Vagina (tissue), 2 donors: ENCODE measurements at places on chromosomes 12 and 14.

DNA sequence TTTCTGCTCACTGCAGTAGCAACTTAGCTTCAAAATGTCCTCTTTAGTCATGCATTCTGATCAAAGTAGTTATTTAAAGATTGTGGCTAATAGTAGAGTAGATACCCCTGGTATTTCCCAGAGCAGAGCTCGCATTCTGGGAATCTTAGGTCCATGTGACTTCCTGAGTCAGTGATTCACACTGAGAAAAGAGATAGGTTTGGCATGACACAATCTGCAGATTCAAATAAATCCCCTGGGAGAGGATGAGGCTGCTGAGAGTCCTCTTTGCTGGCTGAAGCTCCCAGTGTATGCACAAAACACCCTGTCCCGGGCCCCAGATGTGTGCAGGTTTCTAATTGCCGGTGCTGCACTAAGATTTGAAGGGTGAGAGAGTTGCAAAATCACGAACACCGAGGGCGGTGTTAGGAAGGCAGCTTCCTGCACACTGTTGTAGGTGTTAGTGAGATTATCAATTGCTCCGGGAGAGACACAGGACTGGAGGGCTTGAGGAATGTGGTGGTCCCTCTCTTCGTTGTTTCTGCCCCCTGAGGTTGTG is 233.2 kb downstream of the NRXN3 start:
- DNase-seq, result no peak

GRCh38 chr14:54606178-54606577 is 39.2 kb downstream of the SAMD4A start:
- DNase-seq, result no peak

DNA sequence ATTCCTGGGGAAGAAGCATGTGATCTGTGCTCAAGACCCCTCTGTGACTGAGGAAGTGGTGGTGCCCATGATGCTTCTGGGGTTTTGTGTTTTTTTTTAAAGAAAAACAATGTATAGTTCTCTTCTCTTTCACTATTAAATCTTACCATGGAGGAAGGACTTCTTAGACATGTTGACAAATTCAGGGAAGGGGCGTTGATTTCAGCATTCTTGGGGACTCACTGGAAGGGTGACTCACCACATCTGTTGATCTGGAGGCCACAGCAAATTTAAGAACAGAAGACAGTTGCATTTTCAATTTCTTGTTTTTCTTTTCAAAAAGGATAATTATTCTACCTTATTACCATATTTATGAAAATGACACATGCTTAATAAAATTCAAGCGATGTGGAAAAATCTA is 152.9 kb upstream of the RTL1 start:
- DNase-seq, result no peak

DNA sequence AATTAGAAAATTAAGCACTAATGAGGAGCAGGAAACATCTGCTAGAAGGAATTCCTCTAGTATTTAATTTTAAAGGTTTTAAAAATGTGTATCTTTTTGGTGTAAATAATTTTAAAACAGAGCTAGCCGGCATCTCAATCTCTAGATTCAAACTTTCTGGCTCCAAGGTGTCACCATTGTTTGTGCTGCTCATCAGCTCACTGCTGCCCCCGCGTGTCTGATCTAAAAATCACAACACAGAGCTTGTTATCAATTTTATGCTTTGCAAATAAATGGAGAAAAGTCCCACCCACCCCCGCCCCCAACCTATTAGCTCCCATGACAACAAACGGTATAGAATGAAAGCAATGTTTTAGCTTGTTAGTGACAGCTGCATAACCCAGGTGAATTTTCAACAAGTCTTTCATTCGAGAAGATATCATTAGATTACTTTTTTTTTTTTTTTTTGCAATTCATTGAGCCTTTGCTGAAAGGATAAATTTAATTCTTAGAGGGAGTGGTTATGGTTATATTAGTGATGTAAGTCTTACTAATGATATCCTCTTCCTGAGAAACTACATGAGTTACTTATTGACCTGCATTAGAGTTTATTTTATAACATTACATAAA is 11.3 kb upstream of the ABHD12B start:
- DNase-seq, result no peak

- no peak for DNase-seq
These were observed 4.2 kb downstream of the NOC4L start for GRCh38 chr12:132148368-132149045.

DNA sequence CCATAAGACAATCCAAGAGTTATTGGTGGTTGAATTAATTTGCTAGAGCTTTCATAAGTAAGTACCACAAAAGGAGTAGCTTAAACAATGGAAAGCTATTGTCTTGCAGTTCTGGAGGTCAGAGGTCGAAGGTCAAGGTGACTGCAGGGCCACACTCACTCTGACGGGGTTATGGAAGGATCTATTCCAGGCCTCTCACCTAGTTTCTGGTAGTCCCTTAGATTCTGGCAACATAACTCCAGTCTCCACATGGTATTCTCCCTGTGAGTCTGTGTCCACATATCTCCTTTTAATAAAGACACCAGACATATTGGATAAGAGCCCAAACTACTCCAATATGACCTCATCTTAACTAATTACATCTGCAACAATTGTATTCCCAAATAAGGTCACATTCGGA is 273.4 kb downstream of the FOXN3 start:
- DNase-seq, result no peak

DNA sequence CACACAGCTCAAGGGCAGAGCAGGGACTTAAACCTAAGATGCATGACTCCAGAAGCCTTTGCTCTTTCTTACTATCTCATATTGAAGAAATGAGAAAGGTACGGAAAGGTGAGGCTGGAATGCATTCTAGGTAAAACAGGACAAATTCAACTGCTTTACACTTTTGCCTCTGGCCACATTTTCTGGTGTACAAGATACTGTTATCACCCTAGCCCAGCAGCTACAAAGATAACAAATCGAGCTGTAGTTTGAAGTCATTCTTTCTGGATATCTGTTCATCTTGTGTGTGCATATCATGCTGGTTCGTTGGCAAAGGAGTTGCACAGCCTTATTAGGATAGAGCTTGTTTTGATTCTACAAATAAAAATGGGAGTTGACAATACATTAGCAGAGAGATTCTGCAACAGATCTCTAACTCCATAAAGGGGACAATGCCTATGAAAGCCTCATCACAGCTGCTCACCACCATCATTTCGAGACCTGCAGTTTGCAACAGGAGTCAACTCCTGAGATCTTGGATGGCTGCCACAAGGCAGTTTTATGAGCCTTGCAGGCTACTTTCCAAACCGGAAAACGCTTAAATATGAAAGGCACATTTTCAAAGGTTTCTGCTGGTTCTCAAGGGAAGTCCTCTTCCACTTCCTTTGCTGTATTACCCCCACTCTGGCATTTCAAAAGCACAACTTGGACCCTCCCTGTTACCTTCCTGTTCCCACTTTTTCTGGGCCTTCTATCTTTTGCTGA is 64.9 kb downstream of the STXBP6 start:
- no peak for DNase-seq
